Non-pigmented ciliary epithelial cell (primary cell): ENCODE measurements at places on chromosomes 6 and 20.

GRCh38 chr6:150588888-150589499 lies 10.7 kb upstream of the PLEKHG1 start:
- DNase-seq: no peak

DNA sequence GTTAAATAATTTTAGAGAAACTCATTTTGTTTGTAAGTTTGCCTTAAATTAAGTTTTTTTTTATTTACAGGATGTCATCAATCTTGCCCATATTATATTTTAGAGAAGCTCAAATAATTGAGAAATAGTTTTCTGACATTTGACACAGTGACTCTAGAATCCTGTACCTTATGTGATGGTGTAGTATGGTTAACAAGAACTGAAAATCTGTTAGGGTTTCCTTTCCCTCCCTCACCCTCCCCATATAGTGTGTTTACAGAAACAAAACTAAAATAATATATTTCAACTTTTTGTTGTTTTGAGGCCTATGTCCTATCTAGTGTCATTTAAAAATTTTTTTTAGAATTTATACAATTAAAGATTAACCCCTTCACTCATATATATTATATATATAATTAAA lies 91.8 kb downstream of the SESN1 start:
- no peak for DNase-seq

DNA sequence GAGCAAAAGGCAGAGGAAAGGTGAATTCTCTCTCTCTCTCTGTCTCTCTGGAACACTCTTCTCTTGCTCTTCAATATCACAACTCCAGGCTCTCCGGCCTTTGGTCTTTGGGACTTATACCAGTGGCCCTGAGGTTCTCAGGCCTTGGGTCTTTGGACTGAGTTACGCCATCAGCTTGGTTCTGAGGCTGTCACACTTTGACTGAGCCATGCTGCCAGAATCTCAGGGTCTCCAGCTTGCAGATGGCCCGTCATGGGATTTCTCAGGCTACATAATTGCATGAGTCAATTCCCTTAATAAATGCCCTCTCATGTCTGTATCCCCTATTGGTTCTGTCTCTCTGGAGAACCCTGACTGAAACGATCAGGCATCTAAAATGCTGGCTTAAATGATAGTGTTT lies 12.9 kb downstream of the BTN2A1 start:
- no peak for DNase-seq

- DNase-seq: no peak
Measured at GRCh38 chr6:70673601-70674000, 5.9 kb downstream of the SMAP1 start.
